ENCODE measurements at places on chromosomes 1 and 21. TPM values are rescaled to one million over a fixed set of nuclear protein-coding genes. Genes with fewer than 3 reads are reported as not detected.

GRCh38 chr1:36784147-36784859 is 250.0 kb downstream of the GRIK3 start:
- no peak overlapping the region for H3K4me3 ChIP-seq
- no peaks in the 10 kb centered on the region for H3K4me1 ChIP-seq
- peaks cover 3% of the 10 kb centered on the region for H3K27me3 ChIP-seq
- H3K27ac ChIP-seq, result no peak overlapping the region
- H3K36me3 ChIP-seq, result no peaks in the 10 kb centered on the region

DNA sequence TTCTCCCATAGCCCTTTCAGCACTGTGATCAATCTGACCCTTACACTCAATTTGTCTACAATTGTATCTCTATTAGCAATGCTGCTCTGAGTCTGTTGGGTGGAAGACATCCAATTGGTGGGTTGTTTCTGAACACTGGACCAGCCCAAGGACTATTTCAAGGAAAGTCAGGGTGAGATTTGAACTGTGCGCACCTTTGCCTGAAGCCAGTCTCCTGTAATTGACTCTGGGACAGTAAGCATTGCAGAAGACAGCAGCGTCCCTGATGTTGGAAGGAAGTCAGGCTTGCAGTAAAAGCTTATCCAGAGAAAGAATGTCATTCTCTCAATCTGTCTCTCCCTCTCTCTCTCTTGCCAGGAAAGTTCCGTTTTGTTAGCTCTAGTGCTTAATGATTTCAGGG is 233.9 kb downstream of the KIF26B start:
- DNase-seq, result no peak
- no peak overlapping the region for H3K4me3 ChIP-seq
- no peaks in the 10 kb centered on the region for H3K36me3 ChIP-seq
- peaks cover 56% of the 10 kb centered on the region for H3K27me3 ChIP-seq

DNA sequence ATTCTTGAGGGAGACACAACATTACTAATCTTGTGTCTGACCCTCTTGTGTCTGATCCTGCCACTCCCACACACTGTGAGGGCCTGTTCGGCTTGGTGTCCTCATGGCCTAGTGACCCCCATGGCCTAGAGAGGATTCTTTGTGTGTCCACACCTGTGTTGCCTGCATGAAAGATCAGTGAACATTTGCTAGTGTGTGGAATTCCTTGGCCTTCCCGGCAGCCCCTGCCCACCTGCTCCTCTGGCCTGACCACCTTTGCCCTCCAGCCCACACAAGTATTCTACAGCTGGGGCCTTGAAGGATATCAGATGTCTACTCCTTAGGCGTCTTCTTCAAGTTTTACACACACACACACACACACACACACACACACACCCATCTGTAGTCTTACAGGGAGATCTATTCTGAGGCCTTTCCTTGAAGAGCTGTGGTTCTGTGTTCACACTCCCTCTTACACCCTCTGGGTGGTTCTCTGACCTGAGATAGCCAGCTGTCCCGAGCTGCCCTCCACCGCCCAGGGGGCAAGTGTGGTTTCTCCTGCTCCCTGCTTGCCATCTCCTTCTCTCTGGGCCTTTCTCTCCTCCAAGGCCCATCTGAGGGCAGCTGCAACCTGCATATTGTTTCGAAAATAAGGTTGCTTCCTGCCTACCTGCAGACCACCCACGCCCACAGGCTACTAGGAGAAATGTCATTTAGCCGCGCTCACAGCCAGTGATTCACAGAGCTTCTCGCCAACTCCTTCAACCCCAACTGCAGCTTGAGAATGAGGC is 45.4 kb downstream of the CD247 start:
- no peak overlapping the region for H3K4me3 ChIP-seq
- DNase-seq, result no peak
- H3K27me3 ChIP-seq, result peaks cover 29% of the 10 kb centered on the region
- peaks cover 7% of the 10 kb centered on the region for H3K4me1 ChIP-seq
- no peak overlapping the region for H3K27ac ChIP-seq

GRCh38 chr1:206925106-206925736 is 3.5 kb upstream of the FCMR start:
- H3K4me1 ChIP-seq, result peaks cover 29% of the 10 kb centered on the region
- H3K36me3 ChIP-seq, result no peaks in the 10 kb centered on the region
- H3K27me3 ChIP-seq, result no peaks in the 10 kb centered on the region
- no peak overlapping the region for H3K4me3 ChIP-seq
- peak overlapping the region; percentile 13 for H3K27ac ChIP-seq

DNA sequence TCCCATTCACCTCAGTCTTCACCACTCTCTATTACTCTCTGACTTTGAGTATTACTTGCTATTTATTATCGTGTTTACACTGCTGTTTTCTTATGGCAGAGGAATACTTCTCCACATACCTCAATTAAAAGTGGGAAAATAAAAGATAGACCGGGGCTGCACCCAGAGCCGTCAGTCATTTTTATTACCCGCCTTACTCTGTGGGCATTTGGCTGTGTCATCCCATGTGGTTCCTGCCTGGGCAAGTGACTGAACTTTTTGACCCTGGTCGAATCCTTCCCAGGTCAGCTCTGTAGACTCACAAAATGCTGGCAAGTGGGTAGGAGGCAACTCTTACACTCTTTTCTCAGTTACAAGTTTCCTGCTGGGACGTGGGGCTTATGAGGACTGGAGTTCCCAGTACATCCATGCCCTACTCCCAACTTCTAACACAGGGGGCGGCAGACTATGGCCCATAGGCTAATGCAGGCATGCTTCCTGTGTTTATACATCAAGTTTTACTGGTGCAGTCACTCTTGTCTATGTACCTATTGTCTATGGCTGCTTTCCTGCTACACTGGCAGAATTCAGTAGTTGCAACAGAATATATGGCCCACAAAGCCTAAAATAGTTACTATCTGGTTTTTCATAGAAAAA is 69.5 kb upstream of the KCND3 start:
- H3K27me3 ChIP-seq, result no peaks in the 10 kb centered on the region
- H3K4me1 ChIP-seq, result no peaks in the 10 kb centered on the region
- no peaks in the 10 kb centered on the region for H3K36me3 ChIP-seq
- H3K4me3 ChIP-seq, result no peak overlapping the region
- H3K27ac ChIP-seq, result no peak overlapping the region
- DNase-seq, result peak; percentile 22

DNA sequence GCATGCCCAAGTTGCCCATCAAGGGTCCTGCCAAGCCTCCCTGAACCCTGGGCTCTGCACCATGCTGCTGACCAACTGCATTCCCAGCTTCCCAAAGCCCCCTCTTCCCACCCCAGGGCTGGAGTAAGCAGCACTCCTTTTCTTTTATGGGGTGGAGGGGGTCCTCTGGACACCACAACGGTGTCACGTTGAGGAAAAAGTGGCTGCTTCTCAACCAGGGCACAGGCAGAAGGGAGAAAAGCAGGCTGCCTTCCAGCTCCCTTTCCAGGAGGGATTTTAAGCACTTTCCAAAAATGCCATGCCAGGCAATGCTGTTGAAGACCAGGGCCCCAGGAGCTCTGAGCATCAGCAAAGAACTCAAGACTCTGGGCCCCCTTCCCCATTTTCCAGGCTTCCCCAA is 691 bp downstream of the RIMS3 start:
- H3K4me1 ChIP-seq, result peaks cover 13% of the 10 kb centered on the region
- no peak for DNase-seq
- no peak overlapping the region for H3K4me3 ChIP-seq
- H3K27me3 ChIP-seq, result no peaks in the 10 kb centered on the region
- no peak overlapping the region for H3K27ac ChIP-seq
- H3K36me3 ChIP-seq, result no peaks in the 10 kb centered on the region

DNA sequence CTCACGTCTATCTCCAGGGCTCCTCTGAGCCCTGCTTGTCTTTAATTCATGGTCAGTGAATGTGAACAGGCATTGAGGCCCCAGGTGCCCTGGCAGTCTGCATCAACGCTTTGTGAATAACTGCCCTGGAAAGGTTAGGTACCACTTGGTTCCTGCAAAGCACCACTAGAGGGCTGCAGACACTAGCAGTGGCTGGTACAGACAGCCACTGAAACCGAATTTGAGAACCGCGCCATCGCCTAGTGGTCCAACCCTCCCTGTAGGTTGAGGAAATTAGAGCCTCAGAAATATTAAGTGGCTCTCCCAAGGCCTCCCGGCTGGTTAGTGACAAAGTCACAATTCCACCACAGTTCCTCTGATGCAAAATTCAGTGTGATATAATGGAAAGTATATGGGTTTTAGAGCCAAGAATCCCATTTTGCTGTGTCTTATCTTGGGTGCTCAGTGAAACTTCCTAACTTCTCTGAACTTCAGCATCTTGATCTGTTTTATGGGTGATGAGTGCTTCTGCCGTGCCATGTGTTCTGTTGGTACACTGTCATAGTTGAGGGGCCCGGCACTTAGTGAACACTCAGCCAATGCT is 46.2 kb upstream of the BCL9 start:
- peak; percentile 51 for DNase-seq
- no peak overlapping the region for H3K4me3 ChIP-seq
- no peak overlapping the region for H3K27ac ChIP-seq
- H3K4me1 ChIP-seq, result no peaks in the 10 kb centered on the region
- peaks cover 2% of the 10 kb centered on the region for H3K27me3 ChIP-seq

DNA sequence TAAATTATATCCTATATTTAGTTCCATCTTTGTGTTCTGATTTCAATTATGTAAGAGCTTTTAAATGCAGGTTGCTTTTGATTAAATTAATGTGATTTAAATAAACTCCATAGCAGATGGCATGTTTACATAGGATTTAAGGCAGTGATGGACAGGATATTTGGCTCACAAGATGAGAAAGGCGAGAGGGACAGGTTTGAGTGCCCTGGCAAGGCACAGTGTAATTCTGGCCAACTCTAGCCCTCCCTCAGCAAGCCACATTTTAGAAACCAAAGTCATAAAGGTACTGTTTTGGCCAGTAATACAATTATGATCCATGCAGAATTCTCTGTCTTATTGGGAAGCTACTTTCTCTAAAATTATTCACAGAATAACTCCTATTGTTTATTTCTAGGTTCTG is 50.6 kb upstream of the C1orf146 start:
- H3K4me1 ChIP-seq, result no peaks in the 10 kb centered on the region
- no peak overlapping the region for H3K4me3 ChIP-seq
- no peak overlapping the region for H3K27ac ChIP-seq
- H3K36me3 ChIP-seq, result no peaks in the 10 kb centered on the region
- no peak for DNase-seq
- no peaks in the 10 kb centered on the region for H3K27me3 ChIP-seq

DNA sequence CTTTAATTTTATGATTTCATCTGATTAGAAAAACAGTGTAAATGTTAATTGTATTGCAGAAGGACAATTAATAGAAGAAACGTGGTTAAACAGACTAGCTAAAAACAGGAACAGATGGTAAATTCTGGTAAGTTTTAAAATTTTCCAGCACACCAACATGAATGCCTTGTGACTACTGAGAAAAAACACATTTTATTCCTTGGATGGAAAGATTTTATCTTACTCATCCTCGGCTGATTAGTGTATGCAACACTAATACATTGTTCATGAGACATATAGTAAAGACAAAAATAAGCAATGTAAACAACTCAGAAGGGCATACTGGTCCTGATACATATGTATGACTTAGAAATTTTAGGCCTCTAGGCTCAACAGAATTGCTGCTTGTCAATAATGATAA is 4.9 kb upstream of the AK5 start:
- no peak for DNase-seq
- H3K36me3 ChIP-seq, result no peaks in the 10 kb centered on the region
- H3K4me1 ChIP-seq, result 0 out of 2 replicates have a peak, but pooled peaks cover 3% of the 10 kb centered on the region
- no peak overlapping the region for H3K4me3 ChIP-seq
- H3K27ac ChIP-seq, result no peak overlapping the region

DNA sequence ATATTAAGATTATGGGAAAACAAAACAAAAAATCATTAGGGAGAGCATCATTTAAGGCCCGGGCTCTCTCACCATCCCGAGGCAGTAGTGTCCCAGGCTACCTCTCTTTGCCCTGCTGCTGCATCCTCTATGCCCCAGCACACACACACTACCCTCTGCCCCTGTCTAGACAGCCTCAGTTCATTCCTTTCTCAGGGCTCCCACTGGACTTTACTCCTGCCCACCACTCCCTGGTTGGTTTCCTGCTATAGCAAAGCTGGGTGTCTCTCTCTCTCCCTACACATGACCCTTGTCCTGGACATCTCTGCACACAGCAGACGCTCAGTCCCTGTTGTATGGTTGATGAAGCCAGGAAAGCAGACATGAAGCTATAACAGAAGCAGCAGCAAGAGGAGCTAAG is 30.7 kb downstream of the GNG12 start:
- no peak overlapping the region for H3K4me3 ChIP-seq
- no peaks in the 10 kb centered on the region for H3K4me1 ChIP-seq
- no peak overlapping the region for H3K27ac ChIP-seq
- H3K36me3 ChIP-seq, result no peaks in the 10 kb centered on the region

NID1 gene
- 0.27 TPM for total RNA-seq

PDE9A gene
- total RNA-seq, result 0.27 TPM
